ENCODE measurements at places on chromosomes 3 and 15. TPM values are rescaled to one million over a fixed set of nuclear protein-coding genes. Genes with fewer than 3 reads are reported as not detected.
A peak's percentile ranks its signal among the peaks of the same experiment; 100 is the strongest.

GRCh38 chr3:55198554-55198953 lies 270.7 kb upstream of the LRTM1 start:
- peaks cover 7% of the 10 kb centered on the region for H3K4me1 ChIP-seq
- no peak overlapping the region for H3K27ac ChIP-seq
- DNase-seq = no peak
- no peaks in the 10 kb centered on the region for H3K27me3 ChIP-seq
- H3K36me3 ChIP-seq = no peaks in the 10 kb centered on the region
- H3K4me3 ChIP-seq = no peak overlapping the region

DNA sequence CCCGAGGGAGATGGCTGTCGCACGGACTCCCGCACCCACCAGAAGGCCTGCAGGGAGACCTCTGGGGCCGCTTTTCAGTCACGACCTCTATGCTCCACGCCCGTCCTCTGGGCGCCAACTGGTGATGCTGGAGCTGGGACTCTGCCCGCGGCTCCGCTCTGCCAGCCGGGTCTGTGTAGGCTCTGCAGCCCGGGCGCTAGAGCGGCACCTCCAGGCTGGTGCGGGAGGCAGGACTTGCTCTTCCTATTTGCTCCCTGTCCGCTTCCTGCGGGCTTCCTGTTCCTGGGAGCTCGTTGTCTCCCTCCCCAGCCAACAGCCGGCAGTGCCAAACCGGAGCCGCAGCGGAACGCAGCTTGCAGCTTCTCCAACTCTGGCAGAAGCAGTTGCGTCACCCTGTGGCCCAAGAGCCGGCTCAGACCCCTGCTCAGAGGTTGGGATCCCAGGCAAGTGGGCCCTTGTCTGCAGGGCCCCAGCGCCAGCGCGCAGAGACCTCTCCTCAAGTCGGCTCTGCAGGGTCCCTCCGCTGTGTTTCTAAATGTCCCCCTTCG lies 285.9 kb downstream of the XXYLT1 start:
- no peaks in the 10 kb centered on the region for H3K4me1 ChIP-seq
- H3K27ac ChIP-seq = no peak overlapping the region
- peak; percentile 79 for DNase-seq
- H3K27me3 ChIP-seq = peaks cover 28% of the 10 kb centered on the region

The SEMA4B gene
- total RNA-seq = 23.3 TPM

The MOBP gene
- not detected for total RNA-seq

DNA sequence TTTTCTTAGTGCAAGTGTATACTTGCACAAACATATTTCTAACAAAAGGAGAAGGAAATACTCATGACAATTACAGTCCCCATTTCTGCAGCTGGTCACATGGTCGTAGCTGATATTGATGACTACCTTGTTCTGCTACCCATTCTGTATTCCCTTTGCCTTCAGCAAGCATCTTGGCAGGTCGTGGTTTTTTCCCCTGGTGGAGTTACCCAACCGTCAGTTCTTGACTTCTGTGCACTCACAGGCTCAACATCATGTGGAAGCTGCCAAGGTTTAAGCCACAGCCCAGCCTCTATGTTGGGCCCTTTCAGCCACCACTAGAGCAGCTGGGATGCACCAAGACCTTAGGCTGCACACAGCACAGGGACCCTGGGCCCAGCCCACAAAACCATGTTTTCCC lies 56.1 kb downstream of the VGLL3 start:
- DNase-seq = no peak
- peaks cover 22% of the 10 kb centered on the region for H3K36me3 ChIP-seq
- H3K27ac ChIP-seq = peak overlapping the region; percentile 90
- H3K27me3 ChIP-seq = no peaks in the 10 kb centered on the region
- H3K4me3 ChIP-seq = no peak overlapping the region
- H3K4me1 ChIP-seq = peaks cover 96% of the 10 kb centered on the region

GRCh38 chr3:135149707-135150681 lies 354.9 kb downstream of the EPHB1 start:
- H3K4me1 ChIP-seq = no peaks in the 10 kb centered on the region
- H3K27ac ChIP-seq = no peak overlapping the region
- no peak for DNase-seq
- no peak overlapping the region for H3K4me3 ChIP-seq

DNA sequence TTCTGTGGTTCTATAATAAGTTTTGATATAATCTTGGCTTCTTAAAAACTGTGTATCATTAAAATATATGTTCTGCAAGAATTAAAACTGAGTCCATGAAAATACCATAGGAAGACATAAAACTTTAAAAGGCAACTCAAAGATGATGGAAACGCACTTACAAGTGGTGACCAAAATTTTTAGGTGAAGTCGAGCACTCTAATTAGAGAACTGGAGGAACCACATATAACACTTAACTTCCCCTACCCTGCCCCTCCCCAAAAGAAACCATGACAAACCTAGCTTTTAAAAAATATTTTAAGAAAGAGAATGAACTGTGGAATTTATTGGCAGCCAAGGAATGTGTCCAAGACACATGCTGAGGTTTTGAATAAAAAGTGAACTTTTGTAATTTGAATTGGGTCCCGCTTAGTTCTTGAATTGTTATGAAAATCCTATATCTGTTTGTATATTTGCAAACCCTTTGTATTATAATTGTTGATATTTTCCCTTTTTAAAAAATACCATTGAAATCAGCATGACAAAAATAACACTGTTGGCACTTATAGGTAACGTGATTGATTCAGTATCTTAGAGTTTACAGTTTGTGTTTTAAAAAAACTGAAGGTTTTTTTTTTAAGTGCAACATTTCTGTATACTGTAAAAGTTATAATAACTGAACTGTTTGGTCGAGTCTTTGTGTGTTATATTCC lies 7.7 kb downstream of the NR2F2 start:
- no peak for DNase-seq
- peaks cover 95% of the 10 kb centered on the region for H3K36me3 ChIP-seq
- peak overlapping the region; percentile 99 for H3K4me3 ChIP-seq
- H3K27me3 ChIP-seq = no peaks in the 10 kb centered on the region
- peaks cover 20% of the 10 kb centered on the region for H3K4me1 ChIP-seq

The SERPINI1 gene
- 1.3 TPM for total RNA-seq

DNA sequence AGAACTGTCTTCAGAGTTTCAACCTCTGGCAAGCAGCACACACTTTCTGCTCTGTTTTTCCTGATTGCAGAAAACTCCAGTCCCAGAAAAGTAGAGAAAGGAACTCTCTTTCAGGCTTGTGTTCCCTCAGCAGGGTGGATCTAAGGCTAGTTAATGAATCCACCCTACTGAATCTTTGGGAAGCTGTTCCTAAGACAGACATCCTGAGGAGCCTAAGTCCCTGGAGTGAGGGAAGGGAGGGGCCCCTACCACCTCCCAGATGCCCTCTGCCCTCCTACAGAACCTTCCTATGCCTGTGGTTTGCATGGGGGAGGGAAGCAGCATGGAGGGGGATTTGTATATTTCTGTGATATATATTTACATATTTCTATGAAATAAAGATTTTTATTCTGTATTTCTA lies 124.4 kb downstream of the ANO10 start:
- H3K27ac ChIP-seq = peak overlapping the region; percentile 23
- no peaks in the 10 kb centered on the region for H3K27me3 ChIP-seq
- peaks cover 2% of the 10 kb centered on the region for H3K36me3 ChIP-seq

- H3K4me1 ChIP-seq = peaks cover 42% of the 10 kb centered on the region
- DNase-seq = no peak
- no peaks in the 10 kb centered on the region for H3K36me3 ChIP-seq
- H3K27ac ChIP-seq = no peak overlapping the region
- no peak overlapping the region for H3K4me3 ChIP-seq
Measured at GRCh38 chr3:177351757-177352158, 154.5 kb upstream of the TBL1XR1 start.

The GOLGA8J gene
- not detected for total RNA-seq

DNA sequence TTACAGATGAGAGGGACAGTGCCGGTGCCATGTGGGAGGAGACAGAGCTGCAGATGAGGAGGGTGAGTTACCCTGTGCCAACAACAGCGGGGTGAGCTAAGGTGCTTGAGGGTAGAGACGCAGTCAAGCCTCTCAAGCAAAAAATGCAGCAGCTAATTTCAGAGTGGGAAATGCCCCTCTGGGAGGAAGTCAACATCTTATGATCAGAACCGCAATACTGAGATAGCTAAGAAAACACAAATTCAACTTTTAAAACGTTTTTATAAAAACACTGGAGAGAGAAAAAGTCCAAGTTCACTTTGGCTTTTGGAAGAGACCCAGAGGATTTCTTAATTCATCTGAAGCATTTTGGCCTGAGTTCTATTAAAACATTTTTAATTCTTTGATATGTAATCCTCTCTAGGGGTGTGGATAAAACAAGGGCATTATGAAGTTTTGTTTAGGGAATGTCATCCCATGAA lies 319.2 kb downstream of the SLC9A9 start:
- peak overlapping the region; percentile 80 for H3K27ac ChIP-seq
- peaks cover 46% of the 10 kb centered on the region for H3K4me1 ChIP-seq
- no peaks in the 10 kb centered on the region for H3K27me3 ChIP-seq

- no peak for DNase-seq
- no peaks in the 10 kb centered on the region for H3K4me1 ChIP-seq
- H3K27me3 ChIP-seq = no peaks in the 10 kb centered on the region
- H3K36me3 ChIP-seq = no peaks in the 10 kb centered on the region
Measured at GRCh38 chr3:192577271-192577670, 150.1 kb downstream of the FGF12 start.

DNA sequence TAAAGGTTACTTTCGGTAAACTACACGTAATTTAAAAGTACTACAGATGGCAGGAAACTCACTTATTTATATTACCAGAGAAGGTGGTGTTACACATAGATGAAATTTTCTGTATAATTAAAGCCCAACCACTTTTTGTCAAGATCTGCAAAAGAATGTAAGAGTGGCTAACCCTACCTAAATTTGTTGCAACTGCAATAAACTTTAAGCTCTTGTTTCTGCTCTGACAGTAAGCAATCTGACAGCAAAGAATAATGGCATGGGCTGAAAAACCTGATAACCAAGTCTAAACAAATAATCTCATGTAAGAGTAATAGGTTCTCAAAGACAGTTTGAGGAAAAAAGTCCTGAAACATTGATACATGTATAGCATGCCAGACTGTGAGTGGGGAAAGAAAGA lies 897.3 kb downstream of the TUSC7 start:
- H3K4me3 ChIP-seq = no peak overlapping the region
- no peak overlapping the region for H3K27ac ChIP-seq
- H3K27me3 ChIP-seq = peaks cover 8% of the 10 kb centered on the region
- no peaks in the 10 kb centered on the region for H3K36me3 ChIP-seq

The DGKG gene
- total RNA-seq = not detected

The NR2F2 gene
- total RNA-seq = 292 TPM

DNA sequence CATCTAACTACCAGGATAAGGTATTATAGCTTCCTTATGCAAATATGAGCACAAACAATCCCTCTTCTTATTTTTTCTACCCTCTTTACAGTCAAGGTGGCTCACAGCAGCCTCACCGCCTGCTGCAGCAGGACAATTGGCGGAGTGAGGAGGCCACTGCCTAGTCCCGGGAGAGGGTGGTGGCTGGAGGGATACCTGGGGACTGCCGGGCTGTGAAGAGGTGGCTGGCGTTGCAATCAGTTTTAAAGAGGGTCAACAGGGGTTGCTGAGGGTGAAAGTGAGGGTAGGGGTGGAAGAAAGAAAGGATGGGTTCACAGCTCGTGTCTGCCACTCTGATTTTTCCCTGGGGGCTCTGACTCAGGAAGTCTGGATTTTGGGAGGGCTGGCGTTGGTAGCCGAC lies 105.1 kb upstream of the SLC6A6 start:
- peaks cover 3% of the 10 kb centered on the region for H3K27me3 ChIP-seq
- H3K36me3 ChIP-seq = no peaks in the 10 kb centered on the region
- H3K4me1 ChIP-seq = no peaks in the 10 kb centered on the region
- H3K4me3 ChIP-seq = no peak overlapping the region
- no peak for DNase-seq

DNA sequence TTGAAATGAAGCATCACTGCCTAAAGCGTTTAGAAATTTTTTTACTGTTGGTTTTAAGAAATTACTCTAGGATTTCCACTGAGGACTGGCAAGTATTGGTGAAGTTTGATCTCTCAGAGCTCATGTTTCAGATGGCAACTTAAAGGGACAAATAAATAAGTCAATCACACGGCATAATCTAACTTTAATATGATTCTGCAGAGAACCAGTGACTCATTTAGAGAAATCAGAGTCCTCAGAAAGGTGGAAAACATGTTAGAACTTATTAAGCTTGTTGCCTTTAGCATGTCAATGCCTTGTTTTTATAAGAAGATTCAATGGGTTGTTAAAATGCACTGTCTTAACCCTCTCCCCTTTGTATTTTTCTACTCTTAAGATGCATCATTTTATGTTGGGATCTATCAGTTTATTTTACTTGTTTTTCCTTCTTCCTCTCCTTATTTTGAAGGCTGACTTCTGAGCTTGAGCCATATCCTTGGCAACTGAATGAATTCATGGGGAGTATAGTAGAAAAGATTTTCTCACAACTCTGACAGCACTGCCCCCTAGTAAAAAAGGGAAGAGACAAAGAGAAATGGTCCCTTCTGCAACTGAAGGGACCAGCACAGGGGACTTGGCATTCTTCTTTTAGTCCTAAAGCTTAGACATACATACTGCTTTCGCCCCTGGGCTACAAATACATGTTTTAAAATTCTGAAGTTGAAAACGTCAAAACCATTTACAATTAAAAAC lies 431.2 kb downstream of the LPP start:
- no peaks in the 10 kb centered on the region for H3K27me3 ChIP-seq
- DNase-seq = no peak
- peaks cover 6% of the 10 kb centered on the region for H3K4me1 ChIP-seq
- peak overlapping the region; percentile 67 for H3K4me3 ChIP-seq

DNA sequence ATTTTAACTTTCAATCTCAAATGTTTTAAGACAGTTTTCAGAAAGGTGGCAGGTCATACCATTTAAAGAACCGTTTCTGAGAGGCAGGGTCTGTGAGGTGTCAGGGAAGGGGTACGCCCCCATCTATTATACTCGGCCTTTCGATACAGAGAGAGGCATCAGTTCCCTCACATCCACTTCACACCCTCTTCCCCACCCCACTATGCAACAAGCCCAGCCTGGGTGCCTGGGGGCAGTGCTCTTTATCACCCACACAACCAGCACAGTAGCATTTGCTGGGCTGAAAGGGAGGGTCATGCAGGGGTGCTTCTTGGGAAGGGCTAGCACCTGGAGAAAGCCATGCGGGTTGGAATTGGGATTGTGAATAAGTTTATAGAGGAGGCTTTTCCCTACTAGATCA lies 56.0 kb upstream of the KCNMB2 start:
- peaks cover 30% of the 10 kb centered on the region for H3K27me3 ChIP-seq
- DNase-seq = no peak
- no peaks in the 10 kb centered on the region for H3K36me3 ChIP-seq

The VIPR1 gene
- total RNA-seq = 9.2 TPM

The ZNF639 gene
- total RNA-seq = 31.2 TPM

GRCh38 chr3:19148768-19149091 lies 420 bp downstream of the KCNH8 start:
- no peak for DNase-seq
- peaks cover 13% of the 10 kb centered on the region for H3K4me1 ChIP-seq
- H3K27me3 ChIP-seq = peaks cover 18% of the 10 kb centered on the region
- peak overlapping the region; percentile 42 for H3K4me3 ChIP-seq
- H3K27ac ChIP-seq = no peak overlapping the region
- no peaks in the 10 kb centered on the region for H3K36me3 ChIP-seq

The GMPS gene
- total RNA-seq = 60.8 TPM

The DLL4 gene
- 0.39 TPM for total RNA-seq

The CDV3 gene
- total RNA-seq = 193 TPM
